ENCODE measurements at places on chromosomes 1 and 21.

DNA sequence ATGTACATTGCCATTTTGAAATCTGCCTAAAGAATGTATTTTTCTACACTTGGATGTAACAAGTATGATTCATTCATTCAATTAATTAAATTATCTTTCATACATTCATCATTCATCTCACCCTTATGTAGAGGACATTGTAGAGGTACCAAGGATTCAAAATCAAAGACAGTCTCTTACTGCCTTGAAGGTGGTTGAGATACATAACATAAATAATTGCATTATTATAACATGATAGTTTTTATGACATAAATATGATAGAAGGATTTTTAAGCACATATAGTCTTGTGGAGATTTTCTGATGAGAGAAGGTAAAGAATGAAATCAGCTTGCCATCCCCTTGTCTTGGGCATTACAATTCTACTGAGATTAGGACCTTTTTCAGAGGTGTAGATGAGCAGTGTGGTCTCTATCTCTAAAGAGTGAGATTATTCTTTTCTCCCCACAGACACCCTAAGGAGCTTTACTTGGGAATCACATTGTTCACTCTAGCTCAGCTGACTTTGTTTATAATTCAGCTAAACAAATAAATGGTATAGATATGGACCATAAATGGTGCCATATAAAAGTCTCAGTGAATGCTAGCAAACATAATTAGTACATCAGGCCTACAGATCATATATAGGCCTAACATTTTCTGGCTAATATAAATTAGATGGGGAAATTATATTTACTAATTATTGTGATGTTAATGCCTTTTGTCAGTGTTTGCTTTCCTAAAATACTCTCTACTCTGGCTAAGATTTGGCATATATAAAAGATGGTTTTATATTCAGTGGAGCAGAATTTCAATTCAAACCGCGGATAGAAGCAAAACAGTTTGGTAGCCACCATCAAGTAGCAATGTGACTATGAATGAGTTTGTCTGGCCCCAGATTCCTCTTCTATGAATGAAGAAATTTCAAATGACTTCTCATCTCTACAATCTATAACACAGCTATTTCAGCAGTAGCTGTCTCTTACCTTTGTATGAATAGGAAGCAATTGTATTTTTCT is 1.9 kb downstream of the RGS1 start:
- DNase-seq: no peak

DNA sequence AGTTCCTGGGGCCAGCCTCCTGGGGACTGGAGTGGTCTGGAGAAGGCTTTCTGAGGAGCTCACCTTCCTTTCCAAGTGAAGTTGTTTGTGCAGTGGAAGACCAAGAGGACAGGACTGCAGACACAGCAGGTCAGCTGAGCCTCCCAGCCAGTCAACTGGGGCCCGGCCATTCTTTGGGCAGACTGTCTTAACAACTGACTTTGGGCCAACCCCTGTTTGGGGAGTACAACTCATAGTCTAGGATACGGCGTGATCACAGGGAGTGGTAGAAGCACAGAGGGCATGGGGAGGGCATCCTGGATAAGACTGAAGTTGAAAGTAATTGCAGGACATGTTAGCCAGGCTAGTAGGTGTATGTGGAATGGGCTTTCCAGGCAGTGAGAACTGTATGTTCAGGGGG is 50.3 kb downstream of the PGM1 start:
- no peak for DNase-seq

GRCh38 chr21:36780861-36781260 is 81.9 kb downstream of the SIM2 start:
- DNase-seq: no peak

DNA sequence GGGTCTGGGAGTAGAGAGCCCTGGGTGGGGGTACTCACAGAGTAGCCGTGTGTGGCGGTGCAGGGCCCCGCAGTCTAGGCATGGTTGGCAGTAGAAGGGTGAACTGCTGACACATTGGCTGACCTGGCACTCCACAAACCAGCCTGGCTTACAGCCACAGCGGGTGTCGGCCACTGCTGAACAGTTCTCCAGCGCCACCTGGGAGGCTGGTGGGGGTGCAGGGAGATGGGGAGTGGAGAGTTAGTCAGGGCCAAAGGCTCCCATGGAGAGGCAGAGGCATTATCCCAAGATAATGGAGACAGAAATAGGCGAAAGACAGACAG is 1.5 kb downstream of the TNFRSF25 start:
- DNase-seq: peak; percentile 72
